ENCODE measurements at places on chromosomes 1 and 21. TPM values are rescaled to one million over a fixed set of nuclear protein-coding genes. Genes with fewer than 3 reads are reported as not detected.

C8A gene
- not detected for total RNA-seq

- H3K4me1 ChIP-seq = no peaks in the 10 kb centered on the region
- no peaks in the 10 kb centered on the region for H3K27me3 ChIP-seq
- no peak for DNase-seq
- no peaks in the 10 kb centered on the region for H3K36me3 ChIP-seq
- no peak overlapping the region for H3K4me3 ChIP-seq
These were observed 9.5 kb downstream of the SIPA1L2 start for GRCh38 chr1:232620356-232620969.

- H3K27ac ChIP-seq = peak overlapping the region; percentile 3
- no peaks in the 10 kb centered on the region for H3K36me3 ChIP-seq
- H3K4me3 ChIP-seq = no peak overlapping the region
- no peak for DNase-seq
- H3K4me1 ChIP-seq = peaks cover 4% of the 10 kb centered on the region
These were observed 60.0 kb downstream of the NRIP1 start for GRCh38 chr21:15004721-15005370.

- H3K27me3 ChIP-seq = no peaks in the 10 kb centered on the region
- no peak overlapping the region for H3K27ac ChIP-seq
- H3K4me1 ChIP-seq = no peaks in the 10 kb centered on the region
- no peak overlapping the region for H3K4me3 ChIP-seq
These were observed 175.7 kb upstream of the PLXNA2 start for GRCh38 chr1:208419746-208420420.

GRCh38 chr1:50783286-50783685 is 176.8 kb downstream of the FAF1 start:
- DNase-seq = no peak
- peaks cover 7% of the 10 kb centered on the region for H3K36me3 ChIP-seq
- no peak overlapping the region for H3K27ac ChIP-seq
- no peaks in the 10 kb centered on the region for H3K4me1 ChIP-seq
- no peaks in the 10 kb centered on the region for H3K27me3 ChIP-seq
